Activated CD4-positive, alpha-beta memory T cell treated with anti-CD3 and anti-CD28 coated beads, Interleukin-2, amount 10 ng/mL, durations not matched to agents 7 days and 5 days (primary cell): ENCODE measurements at places on chromosomes 6 and 20. TPM values are rescaled to one million over a fixed set of nuclear protein-coding genes. Genes with fewer than 3 reads are reported as not detected.
A peak's percentile ranks its signal among the peaks of the same experiment; 100 is the strongest.

Gene ANKRD6
- total RNA-seq = 4.8 TPM

Gene VGLL2
- total RNA-seq = not detected

Gene SRMS
- total RNA-seq = not detected

Gene RALGAPB
- total RNA-seq = 30.5 TPM

Gene REPS1
- total RNA-seq = 41.9 TPM

Gene CTNNBL1
- 64.6 TPM for total RNA-seq

Gene IPCEF1
- total RNA-seq = 13.8 TPM

Gene RCAN2
- 2.8 TPM for total RNA-seq

Gene KATNA1
- total RNA-seq = 23.0 TPM

Gene PAX1
- total RNA-seq = not detected

Gene NKX2-4
- total RNA-seq = not detected

- no peak for DNase-seq
These were observed 10.1 kb upstream of the HDAC2 start for GRCh38 chr6:113980937-113981554.

GRCh38 chr6:105317607-105318533 is 85.0 kb downstream of the PREP start:
- no peak for DNase-seq

- DNase-seq = peak; percentile 57
These were observed 58.7 kb downstream of the VAPB start for GRCh38 chr20:58447511-58448391.

GRCh38 chr20:63530788-63531160 is 6.4 kb downstream of the PTK6 start:
- no peak for DNase-seq

- no peak for DNase-seq
These were observed 207.4 kb downstream of the FNDC1 start for GRCh38 chr6:159376516-159377158.

DNA sequence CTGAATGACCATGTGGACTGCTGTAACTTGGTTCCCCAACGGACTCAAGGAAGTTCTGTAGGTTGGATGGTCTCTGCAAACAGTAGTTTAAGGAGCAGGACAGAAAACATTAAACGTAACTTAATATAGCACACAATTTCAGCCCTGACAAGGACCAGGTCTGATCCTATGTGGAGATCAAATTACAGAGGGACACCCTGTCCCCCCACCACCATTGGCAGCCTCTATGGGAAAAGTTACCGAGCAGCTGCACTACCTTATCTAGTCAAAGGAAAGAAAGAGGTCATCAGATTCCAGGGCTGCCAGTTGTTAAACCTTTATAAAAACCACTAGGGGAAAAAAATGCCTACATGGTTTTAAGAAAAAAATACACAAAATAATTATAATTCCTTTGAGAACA is 191.5 kb upstream of the RSPO3 start:
- no peak for DNase-seq

- DNase-seq = no peak
These were observed 45.9 kb downstream of the RIPOR3 start for GRCh38 chr20:50645253-50646068.

- no peak for DNase-seq
These were observed 48.4 kb upstream of the TOP1 start for GRCh38 chr20:40980106-40980827.

DNA sequence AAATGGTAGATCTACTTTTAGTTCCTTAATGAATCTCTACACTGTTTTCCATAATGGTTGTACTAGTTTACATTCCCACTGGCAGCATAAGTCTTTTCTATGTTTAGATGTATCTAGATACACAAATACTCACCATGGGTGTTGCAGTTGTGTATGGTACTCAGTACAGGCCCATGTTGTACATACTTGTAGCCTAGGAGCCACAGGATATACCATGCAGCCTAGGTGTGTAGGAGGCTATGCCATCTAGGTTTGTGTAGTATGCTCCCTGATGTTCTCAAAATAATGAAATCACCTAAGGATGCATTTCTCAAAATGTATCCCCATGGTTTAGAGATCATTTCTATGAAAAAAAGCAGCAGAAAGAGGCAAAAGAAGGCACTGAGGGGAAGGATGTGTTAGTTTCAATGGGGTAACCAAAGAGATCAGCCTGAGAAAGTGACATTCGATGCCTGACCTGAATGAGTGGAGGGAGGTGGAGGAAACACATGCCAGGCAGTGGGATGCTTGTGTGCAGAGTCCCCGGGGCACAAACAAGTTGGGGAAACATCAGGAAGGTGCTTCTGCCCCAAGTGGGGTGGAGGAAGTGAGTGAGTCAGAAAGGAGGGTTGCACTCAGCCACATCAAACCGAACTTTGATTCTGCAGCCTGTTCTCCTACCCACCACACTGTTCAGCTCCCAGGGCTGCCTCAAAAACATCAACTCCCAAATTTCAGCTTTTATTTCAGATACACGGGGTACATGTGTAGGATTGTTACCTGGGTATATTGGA is 191.2 kb downstream of the ZNF217 start:
- DNase-seq = no peak

DNA sequence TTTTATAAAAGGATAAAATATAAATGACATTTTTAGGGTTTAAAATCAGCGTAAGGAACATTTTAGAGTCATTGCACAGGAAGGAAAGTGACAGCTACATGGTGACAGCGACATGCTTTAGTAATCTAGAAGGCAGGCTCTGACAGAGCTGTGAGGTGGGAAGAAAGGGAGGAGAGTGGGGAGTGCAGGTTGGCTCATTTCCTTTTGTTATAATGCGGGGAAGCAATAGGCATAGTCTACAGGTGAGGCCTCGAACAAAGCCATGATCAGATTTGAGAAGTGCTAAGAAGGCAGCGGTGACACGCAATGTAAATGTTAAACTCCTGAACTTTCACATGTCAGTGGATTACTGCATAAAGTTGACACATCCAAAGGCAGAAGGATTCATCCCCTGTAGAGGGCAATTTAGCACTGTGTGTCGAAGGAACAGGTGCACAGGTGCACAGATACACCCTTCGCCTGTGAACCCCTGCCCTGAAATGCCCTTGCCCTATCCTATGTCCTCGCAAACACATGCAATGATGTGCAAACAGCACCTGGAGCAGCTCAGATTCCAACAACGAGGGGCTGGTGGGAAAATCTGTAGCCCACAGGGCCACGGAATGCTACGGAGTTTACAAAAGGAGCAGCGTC is 32.4 kb upstream of the SMOC2 start:
- DNase-seq = no peak

DNA sequence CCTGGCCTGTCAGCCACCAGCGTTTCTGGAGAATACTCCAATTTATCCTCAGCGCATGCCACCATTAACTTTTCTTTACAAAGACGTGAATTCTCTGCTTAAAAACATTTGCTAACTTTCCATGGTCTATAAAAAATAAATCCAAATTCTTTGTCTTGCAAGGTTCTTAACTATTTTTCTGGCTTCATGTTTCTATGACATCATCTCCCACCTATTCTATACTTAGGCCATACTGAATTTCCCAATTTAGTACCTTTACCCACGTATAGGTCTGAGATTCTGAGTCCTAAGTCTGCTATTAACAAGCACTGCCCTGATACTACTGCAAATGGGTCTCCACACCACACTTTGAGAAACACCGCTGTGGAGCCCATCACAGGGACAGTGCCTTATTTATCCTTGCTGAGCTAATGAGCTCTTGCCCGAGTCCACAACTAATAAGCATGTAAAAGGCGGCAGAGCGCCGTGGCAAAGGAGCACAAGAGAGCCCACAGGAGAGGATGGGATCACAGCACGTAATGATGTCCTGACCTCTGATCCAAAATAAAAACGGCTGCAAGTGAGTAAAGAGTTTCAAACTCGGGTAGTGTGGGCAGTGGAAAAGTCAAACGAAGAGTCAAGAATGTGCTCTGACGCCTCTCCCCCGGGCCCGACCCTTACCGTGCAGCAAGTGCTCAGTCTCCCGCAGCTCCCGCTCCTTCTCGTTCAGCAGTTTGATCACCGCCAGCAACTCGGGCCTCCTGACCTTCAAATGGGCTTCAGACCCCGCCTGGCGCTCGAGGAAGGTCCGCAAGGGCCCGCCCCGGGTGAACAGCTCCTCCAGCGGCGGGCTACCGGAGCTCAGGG is 519 bp downstream of the MTRF1L start:
- no peak for DNase-seq

DNA sequence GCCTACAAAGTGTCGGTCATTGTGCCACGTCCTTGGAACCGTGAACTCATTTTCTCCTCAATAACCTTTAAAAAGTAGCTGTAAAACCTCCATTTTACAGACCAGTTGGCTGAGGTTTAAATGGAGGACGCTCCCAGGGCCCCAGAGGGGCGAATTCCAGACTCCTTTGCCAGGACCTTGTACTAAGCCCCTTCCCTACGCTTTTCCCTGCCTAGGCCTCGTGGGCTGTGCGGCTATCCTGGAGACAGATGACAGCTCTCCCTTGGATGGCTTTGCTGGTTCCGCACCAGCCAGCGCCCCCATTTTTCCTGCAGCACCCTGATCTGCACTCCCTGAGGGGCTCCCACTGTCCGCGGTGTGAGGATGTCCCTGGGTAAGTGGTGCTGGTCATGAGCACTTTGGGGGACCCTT is 12.1 kb upstream of the SNHG17 start:
- DNase-seq = no peak

DNA sequence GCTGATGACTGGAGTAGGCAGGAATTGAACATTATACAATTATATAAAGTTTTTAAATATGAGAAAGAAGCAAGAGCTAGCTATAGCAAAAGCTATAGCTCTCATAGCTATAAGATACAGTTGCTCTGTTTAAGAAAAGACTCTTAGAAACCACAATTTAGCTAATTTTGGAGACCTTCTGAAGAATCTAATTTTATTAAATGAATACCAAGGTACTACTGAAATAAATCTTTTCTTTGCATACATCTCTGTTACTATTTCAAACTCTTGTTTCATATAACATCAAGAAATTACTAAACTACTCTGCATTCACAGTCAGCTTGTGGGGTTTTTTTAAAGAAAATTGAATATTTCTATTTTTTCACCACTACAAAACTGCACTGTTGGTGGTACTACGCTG is 568.7 kb upstream of the MARCKS start:
- no peak for DNase-seq

DNA sequence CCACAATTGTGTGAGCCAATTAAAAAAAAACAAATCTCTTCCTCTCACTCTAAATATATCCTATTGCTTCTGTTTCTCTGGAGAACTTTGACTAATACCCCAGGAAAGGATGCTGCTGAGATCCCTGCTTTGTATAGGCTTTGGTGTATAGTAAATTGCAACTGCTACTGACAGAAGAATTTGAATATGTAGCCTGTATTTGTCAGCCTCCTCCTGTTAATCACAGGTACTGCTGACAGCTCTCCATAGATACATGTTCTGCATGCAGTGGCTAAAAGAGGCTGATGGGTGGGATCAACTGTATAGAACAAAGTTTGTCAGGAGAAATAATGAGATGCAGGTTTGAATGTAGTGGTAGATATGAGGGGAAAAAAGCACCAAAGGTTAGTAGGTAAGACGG is 95.0 kb downstream of the ARHGAP18 start:
- no peak for DNase-seq

DNA sequence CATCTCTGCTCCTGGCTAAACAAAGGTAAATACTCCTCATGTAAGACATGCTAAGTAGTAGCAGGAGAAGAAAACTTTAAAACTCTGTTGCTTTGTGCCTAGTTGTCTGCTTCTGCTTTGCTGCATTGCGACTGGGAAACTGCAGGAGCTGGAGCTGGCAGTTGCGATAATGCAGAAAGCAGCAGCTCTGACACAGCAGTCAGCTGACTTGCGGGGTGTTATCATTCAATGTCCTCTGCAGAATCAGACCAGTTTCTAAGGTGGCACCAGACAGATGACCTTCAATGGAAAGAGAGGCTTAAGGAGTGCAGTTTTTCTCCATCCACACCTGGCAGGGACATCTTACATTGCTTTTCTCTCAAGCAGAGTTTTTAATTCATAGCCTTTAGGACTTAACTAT is 69.9 kb upstream of the SOX4 start:
- DNase-seq = no peak

- DNase-seq = no peak
These were observed 134.3 kb downstream of the LINC00237 start for GRCh38 chr20:20971810-20972209.

DNA sequence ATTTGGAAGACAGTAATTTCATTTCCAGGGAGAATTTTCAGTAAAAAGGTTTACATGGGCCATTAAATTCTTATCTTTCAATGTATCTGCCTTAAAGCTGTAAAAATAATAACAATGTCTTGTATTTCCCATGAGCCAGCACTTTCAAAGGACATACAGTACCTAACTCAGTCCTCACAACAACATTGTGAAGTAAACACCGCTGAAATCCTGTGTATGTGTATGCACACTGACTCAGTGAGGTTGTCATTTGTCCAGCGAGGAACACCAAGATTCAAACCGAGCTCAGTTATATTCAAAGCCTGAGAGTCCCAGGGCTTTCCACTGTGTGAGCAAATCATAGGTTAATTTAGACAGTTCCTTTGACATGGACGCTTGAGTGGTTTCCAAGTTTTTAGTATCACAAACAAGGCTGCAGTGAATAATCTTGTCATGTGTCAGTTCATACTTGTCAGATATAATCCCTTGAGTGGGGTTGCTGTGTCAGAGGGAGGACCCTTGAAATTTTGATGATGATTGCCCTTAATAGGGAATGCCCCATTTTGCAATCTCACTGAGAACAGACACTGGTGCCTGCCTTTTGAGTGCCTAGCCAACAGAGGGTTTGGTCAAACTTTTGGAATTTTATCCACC is 50.0 kb upstream of the SLC22A23 start:
- DNase-seq = no peak

DNA sequence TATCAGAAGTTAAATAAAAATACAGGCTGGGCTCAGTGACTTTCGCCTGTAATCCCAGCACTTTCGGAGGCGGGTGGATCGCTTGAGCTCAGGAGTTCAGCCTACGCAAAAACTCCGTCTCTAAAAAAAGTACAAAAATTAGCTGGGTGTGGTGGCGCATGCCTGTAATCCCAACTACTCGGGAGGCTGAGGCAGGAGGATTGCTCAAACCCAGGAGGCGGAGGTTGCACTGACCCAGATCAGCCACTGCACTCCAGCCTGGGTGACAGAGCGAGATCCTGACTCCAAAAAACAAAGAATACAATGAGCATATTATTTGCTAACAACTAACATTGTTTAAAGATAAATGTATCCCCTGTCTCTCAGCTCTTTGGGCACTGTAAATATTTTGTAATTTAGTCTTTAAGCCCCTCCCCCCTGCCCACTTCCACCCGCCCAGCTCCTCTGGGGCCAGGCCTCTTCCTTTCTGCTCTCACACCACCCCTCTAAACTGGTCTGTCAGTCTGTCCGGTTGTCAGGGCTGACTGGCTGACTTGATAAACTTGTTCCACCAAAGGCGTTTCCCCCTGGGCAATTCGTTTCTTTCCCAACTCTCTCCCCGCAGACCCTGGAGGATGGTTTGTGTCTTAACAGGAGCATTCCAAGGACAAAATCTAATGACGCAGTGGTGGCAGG is 62.4 kb upstream of the QKI start:
- no peak for DNase-seq
